ENCODE measurements at places on chromosomes 16 and 17.

DNA sequence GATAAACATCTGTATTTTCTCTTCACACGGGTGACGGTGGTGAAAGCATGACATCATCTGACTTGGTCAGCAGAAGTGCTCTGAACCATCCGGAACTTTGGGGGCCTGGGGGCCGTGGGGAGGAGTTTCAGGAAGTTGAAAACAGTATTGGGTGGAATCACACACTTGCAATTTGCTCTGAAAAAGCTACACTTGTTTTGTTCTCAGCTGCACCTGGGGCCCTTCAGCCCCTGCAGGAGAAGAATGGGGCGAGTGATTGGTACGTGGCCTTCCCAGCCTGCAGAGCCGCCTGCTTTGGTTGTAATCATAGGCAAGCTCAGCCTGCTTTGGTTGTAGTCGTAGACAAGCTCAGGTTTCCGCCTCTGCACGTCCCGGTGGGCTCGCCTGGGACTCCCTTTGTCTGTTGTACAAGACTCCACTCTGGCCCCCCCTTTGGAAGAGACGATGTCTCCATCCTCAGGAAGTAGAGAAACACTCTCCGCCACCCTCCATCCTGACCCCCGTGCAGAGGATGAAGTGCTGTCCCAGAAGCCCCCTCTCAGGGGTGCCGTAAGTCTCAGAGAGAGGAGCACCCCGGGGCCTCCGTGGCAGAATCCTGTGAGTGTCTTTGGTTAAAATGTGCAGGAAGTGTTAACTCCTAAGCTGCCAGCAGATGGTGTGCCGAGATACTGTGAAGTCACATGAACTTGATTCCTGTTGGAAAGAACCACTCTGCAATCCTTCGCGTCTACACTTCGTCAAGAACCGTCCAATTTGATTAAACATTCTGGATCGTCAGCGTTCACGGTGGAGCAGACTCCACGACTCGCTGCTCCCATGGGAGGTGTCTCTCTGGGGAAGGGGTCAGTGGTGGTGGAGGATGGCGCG, 5.4 kb downstream of the BANP start:
- DNase-seq: peak; percentile 50

DNA sequence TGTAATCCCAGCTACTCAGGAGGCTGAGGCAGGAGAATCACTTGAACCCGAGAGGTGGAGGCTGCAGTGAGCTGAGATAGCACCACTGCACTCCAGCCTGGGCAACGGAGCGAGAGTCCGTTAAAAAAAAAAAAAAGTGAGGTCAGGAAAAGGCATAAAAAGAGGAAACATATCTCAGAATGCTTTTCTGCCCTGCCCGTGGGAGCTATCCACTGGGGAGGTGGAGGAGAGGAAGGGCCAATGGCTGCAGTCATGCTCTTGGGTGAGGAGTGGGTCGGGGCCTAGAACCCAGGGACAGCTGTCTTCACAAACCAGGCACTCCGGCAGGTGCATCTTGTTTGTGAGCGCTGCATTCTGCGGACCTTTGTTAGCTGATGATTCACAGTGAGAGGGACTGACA, 60.0 kb upstream of the CDC42EP4 start:
- DNase-seq: no peak

- DNase-seq: no peak
These were observed 2.0 kb upstream of the SLC43A2 start for GRCh38 chr17:1630662-1631061.

DNA sequence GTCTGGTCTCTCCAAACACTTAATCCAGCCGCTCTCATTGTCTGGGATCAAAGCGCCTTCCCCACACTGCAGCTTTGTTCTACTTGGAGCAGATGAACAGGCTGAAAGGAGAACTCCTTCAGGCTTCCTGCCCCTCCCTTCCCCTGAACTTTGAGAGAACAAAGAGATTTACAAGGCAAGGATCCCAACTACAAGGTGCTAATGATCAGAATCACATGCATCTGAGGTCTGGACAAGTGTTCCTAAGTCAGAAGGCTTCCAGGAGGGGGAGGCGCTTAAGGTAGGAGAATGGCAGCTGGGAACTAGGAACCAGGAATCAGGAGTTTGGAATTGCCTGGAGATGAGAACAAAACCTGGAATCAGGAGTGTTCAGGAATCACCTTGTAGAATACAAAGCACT, 606.3 kb upstream of the CDH11 start:
- DNase-seq: no peak

DNA sequence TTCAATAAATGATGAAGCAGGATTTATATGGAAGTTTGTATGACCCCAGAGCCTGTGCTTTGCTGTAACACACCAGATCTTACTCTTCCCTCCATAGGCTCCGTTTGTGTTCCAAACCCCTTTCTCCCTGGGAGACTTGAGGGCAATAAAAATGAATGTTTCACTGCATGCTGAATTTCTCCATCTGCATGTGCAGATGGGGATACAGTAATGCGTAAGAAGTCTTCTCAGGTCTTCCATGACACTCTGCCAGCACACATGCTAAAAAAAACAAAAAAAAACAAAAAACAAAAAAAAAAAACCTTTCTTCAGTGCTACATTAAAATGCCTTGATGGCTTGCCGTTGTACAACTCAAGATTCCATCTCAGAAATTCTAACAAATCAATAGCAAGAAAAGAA, 170.2 kb upstream of the ANKFN1 start:
- no peak for DNase-seq

- DNase-seq: no peak
These were observed 797 bp upstream of the RAB11FIP3 start for GRCh38 chr16:424623-425081.

- no peak for DNase-seq
These were observed 182 bp upstream of the SPECC1 start for GRCh38 chr17:20009052-20009301.

- DNase-seq: no peak
These were observed 19.1 kb downstream of the NLRC5 start for GRCh38 chr16:57008440-57008839.

GRCh38 chr17:3907483-3908216, 8.6 kb downstream of the P2RX1 start:
- DNase-seq: no peak

DNA sequence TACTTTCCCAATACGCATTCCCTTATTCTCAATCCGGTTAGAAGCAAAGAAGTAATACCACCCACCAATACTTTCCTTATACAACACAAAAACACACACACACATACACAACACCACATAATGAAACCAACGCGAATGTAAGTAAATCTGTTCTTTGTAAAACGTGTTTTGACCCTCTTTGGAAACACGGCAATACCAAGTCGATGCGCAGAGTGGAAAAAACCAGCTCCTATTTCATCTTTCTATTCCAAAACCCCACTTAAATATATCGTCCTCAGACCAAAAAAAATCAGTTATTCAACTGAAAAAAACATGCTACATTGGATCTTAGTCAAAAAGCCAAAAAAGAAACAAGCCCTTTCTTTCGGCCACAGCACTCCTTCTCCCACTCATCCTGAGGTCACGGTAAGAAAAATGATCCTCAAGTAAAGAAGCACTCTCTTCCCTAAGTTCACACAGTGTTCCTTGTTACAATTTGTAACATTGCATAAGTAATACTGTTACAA, 31.0 kb upstream of the ARL4D start:
- peak; percentile 38 for DNase-seq

- no peak for DNase-seq
These were observed 39.1 kb downstream of the CDRT15 start for GRCh38 chr17:14197586-14197985.
